ENCODE measurements at places on chromosomes 1 and 21.
A peak's percentile ranks its signal among the peaks of the same experiment; 100 is the strongest.

DNA sequence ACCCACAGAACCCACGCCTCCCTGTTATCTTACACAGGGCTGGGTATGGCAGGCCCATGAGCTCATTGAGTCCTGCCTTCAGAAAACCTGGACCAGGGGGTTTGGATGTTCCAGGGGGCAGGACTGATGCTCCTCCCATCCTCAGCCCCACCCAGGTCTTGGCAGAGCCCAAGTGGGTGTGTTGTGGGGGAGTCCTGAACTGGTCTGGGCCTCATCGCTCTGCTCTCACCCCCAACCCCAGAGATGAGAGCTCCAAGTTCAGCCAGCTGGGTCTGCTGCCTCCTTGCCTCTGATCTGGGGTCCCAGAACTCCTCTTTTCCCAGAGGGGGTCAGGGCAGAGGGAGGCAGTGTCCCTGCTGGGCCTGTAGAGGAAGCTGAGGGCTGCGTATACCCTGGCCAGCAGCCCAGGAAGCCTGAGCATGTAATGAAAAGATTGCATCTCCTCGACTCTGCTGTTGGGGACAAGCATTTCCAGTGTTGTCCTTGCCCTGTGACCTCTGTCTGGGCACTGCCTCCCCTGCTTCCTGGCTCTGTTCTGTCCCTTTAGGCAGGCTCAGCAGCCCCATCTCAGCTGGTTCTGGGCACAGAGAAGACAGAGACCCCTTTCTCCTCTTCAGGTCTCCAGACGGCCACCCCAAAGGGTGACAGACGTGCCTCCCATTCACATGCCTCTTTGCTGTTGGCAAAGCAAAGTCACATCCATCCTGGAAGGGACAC is 54.7 kb upstream of the EPS8L3 start:
- no peak for DNase-seq

GRCh38 chr1:241387216-241387615 is 30.2 kb upstream of the RGS7 start:
- DNase-seq = no peak

DNA sequence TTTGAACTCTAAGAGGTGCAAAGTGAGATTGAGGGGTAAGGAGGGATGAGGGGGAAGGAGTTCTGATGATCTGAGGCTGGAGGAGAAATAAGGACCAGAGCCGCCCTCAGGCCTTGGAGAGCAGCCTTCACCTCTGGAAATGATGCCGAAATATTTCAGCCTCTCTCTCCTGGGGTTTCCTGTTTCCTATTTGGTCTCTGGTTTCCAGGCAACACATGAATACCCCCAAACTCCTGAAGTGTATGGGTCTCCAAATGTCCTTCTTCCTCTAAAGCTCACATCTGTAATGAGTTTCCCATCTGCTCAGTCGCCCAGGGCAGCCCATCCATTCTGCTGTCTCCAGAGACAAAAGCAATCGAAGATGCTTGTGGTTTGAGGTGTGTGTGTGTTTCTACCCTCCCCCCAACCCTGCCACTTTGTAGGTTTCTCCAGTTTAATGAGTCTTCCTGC is 52.0 kb upstream of the FAM20B start:
- DNase-seq = peak; percentile 65

GRCh38 chr1:207631137-207631536 is 13.8 kb upstream of the CR1L start:
- DNase-seq = no peak

GRCh38 chr1:150015651-150016131 is 5.2 kb upstream of the OTUD7B start:
- no peak for DNase-seq

DNA sequence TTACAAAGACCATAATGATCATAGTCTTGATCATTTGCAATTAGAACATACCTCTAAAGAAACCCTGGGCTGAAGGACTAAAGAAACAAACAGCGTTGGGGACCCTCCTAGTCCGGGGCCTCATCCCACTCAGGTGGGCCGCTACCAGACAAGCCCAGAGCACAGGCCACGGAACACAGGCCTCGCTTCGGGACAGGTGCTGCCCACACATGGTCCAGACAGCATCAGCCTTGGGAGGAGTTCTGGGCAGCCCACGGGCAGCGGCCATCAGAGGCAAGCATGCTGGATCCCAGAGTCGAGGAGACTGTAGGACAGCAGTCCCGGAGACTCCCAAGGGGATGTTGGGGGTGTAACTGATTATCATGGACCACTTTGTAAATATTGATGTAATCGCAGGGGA is 4.9 kb downstream of the C2CD2 start:
- DNase-seq = no peak

All from OCI-LY7 (cell line).